ENCODE measurements at places on chromosomes 2 and 18.

- DNase-seq = no peak
Observed at GRCh38 chr2:65742977-65743376, 310.6 kb upstream of the SPRED2 start.

DNA sequence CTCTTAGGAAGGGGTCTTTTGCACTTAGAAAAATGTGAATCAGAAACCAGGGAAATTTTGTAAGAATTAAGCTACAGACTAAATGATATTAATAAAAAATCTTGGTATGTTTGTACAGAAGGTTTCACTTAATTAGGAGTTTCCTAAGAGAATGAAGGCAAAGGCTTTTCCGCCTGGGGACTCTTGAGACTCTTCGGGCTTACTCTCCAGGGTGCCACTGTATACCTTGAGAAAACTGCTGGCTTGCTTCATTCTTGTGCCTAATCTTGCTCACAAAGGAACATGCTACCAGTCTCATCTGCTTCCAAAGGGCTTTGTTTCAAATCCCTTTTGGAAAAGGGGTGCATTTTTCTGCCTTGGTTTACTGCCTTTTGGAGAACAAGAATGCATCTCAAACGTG lies 49.5 kb downstream of the ACTR2 start:
- DNase-seq = no peak

DNA sequence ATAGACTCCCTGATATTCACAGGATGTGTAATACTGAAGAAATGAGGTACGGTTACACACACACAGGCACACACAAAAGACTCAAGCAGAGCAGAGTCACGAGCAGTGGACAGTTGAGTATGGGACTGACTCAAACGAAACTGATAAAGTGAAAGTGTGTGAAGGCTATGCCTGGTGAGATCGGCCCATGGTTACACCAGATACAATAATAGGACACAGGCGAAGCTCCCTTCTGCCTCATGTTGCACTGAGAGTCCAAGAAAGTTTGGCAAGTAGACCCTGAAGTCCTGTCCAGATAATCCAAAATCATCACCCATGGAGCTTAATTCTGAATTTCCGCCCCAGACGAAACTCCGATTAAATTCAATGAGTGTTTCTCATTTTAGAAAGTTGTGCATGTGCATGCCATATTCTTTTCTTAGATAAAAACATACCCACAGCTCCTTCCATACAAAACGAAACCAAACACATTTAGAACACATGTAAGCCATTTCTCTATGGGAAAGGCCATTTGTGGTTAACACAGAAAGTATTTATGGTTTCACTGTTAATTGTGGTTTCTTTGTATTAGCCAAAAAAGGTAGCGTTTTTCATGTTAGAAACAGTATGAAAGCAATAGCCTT lies 567.6 kb downstream of the PLCL1 start:
- no peak for DNase-seq

- no peak for DNase-seq
Observed at GRCh38 chr2:134131681-134132489, 122.0 kb upstream of the MGAT5 start.

DNA sequence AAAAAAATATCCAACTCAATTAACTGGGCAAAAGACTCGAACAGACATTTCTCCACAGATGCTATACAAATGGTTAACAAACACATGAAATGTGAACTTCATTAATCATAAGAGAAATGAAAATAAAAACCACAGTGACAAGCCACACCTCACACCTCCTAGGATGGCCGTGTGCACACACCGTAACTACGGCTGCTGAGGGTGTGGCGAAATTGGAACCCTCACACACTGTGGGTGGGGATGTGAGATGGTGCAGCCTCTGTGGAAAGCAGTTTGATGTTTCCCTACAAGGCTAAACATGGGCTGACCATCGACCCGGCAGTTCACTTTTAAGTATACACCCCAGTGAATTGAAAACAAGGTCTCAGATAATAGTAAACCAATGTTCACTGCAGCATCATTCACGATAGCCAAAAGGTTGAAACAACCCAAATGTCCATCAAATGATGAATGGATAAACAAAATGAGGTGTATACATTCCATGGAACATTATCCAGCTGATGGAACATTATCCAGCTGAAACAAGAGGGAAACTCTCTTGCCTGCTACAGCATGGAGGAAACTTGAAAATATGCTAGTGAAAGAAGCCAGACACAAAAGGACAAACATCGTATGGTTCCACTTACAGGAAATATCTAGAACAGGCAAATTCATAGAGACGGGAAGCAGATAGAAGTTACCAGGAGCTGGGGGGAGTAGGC lies 32.2 kb downstream of the ZAP70 start:
- DNase-seq = peak; percentile 62

- DNase-seq = peak; percentile 62
Observed at GRCh38 chr18:3012136-3013023, 564 bp downstream of the LPIN2 start.

DNA sequence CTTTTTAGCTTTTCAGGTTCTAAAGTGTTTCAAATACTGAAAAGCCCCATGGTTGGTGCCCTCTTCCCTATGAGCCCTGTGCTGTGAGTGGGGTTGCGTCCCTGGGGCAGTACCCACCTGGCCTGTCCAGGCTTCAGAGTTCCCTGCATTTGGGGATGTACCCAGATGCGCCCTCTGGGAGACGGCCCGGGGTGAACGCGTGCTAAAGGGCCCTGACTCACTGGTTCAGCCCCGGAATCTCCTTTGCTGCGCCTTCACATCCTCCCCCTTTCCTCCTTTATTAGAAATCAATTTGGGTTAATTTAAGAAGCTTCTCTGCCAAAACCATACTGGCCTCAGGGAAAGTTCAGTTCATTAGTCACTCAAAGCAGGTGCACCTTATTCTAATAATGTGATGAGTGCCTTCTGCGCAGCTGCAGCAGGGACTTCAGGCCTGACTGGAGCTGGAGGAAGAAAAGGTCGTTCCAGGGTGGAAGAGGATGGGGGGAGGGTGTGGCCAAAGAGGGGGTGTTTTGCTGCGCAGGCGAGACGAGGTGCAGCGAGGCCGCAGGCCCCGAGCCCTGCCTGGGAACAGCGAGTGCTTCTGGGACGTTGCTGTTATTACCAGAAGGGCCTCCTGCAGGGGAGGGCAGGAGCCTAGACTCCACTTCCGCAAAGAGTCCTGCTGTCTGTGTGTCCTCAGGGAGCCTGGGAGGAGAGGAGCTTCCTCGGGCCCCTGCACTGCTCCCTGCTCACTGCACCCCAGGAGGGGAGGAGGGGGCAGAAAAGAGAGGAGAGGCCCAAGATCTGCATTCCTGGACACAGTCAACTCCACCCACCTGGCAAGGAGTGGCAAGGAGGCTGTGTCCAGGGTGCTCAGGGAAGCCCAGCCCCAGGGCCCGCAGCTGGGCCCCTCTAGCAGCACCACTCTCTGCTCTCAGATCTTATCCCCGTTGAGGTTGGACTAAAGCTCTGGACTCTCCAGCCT lies 223.2 kb upstream of the PXDN start:
- no peak for DNase-seq

DNA sequence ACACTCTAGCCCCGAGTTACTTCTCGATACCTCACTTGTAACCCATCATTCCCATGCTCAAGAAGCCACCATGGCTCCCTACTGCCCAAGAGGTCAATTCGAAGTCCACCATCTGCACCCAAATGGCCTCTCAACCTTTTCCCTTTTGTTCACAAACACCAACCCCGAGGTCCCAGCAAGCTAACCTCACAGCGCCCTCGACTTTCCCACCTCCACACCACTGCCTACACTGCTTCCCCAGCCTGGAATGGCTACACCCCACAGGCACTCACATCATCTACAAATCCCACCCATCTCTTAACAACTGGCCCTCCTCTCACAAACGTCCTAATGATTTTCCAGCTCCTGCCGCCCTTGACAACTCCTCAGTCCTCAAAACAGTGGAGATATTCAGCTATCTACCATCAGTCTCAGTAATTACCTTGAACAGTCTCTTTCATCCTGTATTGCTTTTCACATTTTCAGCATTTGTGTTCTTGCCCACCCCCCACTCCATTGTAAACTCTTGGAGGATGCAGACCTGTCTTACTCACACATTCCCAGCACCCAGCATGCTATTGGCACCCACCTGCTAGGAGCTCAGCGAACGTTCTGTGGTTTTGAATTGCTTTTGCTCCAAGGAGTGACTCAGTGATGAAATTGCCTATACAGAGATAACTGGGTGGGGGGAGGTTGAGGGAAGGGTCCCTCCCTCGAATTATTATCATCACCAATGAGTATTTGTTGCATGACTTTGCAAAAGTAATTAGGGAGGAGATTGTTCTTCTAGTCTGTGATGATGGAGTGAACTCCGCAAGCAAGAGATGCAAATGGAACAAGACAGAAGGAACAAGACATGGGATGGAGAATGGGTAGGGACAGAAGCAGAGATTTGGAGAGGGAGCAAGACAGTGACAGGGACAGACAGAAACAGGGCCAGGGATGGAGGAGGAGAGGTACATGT lies 106.8 kb downstream of the CYP26B1 start:
- no peak for DNase-seq

GRCh38 chr2:72136933-72137497 lies 10.6 kb downstream of the CYP26B1 start:
- no peak for DNase-seq

GRCh38 chr2:84856787-84857186 lies 24.1 kb downstream of the TRABD2A start:
- DNase-seq = peak; percentile 50

DNA sequence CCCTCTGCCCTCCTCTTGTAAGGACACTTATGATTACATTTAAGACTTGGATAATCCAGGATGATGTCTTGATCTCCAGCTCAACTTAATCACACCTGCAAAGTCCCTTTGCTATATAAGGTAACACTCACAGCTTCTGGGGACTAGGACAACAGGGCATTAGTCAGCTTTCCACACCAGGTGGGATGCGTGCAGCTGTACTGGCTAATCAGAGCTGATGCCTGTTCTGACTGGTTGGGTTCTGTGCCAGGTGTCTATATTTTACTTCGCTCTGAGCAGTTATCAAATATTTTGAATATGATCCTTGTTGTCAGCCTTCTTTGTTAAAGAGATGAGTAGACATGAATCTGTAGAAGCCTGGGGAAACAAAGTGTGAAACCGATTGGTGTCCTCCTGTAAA lies 115.5 kb upstream of the ATP8B1 start:
- no peak for DNase-seq

- DNase-seq = no peak
Observed at GRCh38 chr18:58091099-58091611, 47.1 kb downstream of the NEDD4L start.

- no peak for DNase-seq
Observed at GRCh38 chr2:160321006-160321405, 120.9 kb upstream of the ITGB6 start.

- peak; percentile 80 for DNase-seq
Observed at GRCh38 chr2:218995972-218996711, 2.9 kb upstream of the CRYBA2 start.

DNA sequence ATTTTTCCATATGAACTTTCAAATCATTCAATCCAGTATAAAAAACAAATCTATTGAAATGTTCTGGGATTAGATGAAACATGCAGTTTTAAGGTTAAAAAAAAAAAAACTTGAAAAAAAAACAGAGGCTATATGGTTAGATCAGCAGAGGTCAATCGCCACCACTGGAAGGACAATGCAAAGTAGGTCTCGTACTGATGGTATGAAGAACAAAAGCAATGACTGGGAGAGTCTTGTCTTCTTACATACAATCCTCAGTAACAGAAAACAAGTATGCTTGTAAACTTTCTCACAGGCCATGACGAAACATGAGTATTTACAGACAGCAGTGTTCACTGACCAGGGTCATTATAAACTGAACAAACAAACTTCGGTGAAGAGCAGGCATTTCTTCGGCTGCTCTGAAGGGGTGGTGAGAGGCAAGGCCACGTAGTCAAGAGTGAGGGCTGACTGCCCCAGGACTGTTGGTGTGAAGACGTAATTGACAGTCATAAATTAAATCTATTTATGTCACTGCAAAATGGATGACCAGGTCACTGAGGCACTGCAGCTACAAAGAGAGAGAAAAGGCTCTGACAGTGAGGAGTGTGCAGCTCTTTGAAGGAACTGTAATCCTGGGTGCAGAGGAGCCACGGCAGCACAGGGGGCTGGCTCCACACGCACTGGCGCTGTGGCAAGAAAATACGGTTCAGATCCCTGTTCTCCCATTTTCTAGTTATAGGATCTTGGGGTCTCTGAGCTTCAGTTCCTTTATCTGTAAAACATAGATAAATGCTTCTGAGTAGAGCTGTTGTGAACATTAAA lies 60.0 kb downstream of the NXPH2 start:
- no peak for DNase-seq

- DNase-seq = no peak
Observed at GRCh38 chr2:23550553-23550952, 165.6 kb downstream of the KLHL29 start.

DNA sequence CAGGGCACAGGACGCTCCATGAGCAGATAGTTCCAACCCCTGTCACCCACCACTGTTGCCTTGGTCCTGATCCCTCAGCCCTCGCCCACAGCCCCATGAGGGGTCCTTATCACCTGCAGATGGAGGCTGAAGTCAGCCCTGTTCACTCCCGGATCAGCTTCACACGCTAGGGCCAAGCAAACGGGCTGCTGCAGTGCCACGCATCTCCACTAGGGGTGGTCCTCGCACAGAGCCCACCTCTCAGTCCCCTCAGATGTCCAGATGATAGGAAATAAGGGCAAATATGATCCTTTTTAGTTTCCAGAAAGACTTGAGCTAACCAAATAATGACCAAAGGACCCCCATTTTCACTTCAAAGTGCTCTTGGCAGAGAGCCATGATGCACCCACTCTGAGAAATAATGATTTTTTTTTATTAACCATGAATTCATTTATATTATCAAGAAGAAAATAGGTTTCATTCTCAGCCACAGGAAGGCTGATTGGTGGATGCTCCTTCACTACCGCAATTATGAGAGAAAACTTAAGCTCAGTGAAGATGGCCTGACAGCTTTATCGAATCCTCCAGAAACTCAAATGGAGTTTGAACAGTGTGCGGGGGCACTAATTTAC lies 71.9 kb upstream of the KLHL29 start:
- DNase-seq = no peak

- no peak for DNase-seq
Observed at GRCh38 chr2:37090019-37090477, 5.7 kb downstream of the GPATCH11 start.

DNA sequence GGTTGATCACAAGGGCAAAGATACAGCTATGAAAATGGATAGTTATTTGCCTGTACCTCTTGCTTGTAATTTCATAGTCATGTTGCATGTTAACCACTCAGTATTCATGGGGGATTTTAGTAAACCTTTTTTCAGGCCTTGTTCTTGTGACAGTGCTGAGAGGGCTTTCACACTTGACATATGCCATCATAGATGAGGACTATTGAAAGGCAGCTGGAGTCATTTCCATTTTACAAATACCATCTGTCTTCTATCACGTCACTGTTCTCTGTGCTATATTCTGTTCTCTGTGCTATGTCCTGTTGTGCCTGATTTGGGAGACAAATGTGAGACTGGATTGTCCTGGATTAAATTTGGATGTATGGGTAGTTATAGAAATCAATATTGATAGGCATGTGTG lies 131.7 kb downstream of the LYPD6B start:
- DNase-seq = no peak

DNA sequence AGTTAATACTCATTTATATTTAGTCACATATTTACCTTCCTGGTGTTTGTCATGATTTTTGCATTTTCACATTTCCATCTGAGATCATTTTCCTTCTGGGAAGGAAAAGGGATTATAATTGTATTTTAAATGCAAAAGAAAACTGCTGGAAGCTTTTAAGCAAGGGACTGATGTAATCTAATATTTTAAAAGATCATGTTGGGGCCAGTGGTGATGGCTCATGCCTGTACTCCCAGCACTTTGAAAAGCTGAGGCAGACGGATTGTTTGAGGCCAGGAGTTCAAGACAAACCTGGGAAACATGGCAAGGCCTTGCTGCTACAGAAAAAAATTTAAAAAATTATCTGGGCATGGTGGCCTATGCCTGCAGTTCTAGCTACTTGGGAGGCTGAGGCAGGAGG lies 149.0 kb downstream of the MIB1 start:
- DNase-seq = no peak

- no peak for DNase-seq
Observed at GRCh38 chr2:190571686-190572085, 37.2 kb upstream of the NEMP2 start.
